ENCODE measurements at places on chromosomes 3 and 15.

DNA sequence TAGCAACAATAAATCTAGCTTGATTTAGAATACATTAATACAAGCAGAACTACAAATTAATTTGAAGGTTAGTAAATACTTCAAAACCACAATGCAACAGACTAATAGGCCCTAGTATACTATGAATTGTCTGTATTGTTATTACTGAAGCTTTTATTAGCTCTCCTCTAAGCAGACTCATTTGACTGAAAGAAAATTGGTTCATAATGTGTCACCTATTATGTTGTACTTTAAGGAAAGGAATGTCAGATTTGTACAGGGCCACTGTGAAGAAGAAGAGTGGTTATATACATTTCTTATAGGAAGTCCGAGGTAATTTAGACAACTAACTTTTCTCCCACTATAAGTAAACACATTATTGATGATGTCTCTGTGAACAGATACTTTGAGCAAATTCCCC, 954.5 kb downstream of the ZPLD1 start:
- DNase-seq = no peak

DNA sequence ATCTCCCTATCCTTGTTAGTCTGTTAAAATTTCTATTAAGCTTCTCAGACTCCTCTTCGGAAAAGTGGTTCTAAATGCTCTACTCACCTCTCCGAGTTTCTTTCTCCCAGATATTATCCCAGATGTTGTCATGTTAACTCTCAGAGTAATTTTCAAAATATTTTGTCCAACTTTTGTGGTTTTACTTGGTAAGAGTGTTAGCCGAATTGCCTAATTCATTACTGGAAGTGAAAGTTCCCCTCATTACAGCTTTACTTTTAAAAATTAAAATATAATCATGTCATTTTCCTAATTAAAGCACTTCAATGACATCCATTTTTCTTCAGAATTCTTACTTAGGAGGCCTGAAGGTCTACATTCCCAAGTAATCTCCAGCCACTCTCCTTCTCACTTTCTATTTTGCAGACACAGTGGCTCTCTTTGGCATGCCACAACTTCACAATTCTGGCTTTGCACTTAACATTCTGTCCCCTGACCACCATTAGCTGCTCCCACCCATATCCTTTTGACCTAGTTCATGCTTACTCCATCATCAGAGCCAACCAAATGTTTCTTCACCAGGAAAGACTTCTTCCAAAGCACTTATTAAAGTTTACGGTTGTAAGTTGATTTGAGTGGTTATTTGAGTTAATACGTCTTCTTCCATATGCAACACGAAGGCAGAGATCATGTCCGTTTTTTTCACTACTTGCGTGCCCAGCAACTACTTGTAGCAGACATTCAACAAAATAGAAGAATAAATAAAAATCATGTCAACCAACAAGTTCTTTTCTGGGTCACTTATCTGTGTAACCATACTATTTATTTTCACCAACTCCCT, 10.2 kb upstream of the TIPARP start:
- no peak for DNase-seq

- no peak for DNase-seq
Observed at GRCh38 chr3:160141485-160142185, 83.6 kb upstream of the C3orf80 start.

- DNase-seq = no peak
Observed at GRCh38 chr3:18580268-18580667, 155.1 kb upstream of the SATB1 start.

- no peak for DNase-seq
Observed at GRCh38 chr3:14133876-14134275, 9.0 kb downstream of the TMEM43 start.

GRCh38 chr3:154168998-154169795, 48.0 kb downstream of the ARHGEF26 start:
- no peak for DNase-seq

DNA sequence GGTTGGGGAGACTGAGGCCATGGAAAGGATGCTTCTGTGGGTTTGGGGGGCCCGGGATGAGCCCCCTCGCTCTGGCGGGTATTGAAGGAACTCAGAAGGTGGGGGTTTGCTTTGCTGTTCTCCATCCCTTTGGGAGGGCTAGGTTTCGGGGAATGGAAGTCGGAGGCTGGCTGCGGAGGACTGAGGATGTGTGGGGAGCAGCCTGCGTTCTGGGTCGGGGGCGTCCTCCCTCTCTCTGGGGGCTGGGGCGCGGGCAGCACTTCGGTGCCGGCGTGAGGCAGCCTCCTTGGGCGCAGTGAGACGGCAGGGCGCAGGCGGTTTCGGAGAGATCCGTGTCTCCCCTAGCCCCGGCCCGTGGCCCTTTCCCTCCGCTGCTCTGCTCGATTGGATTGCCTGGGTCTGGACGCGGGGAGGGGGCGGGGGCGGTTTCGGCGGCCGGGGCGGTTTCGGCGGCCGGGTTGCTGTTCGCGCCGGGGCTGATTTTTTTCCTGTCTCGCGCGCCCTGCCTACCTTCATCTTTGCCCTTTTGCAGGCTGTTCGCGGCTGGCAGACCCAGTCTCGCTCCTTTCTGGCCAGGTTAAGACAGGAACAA, 1.4 kb downstream of the PTPRG start:
- no peak for DNase-seq

GRCh38 chr3:154766765-154767503, 313.2 kb upstream of the MME start:
- no peak for DNase-seq

DNA sequence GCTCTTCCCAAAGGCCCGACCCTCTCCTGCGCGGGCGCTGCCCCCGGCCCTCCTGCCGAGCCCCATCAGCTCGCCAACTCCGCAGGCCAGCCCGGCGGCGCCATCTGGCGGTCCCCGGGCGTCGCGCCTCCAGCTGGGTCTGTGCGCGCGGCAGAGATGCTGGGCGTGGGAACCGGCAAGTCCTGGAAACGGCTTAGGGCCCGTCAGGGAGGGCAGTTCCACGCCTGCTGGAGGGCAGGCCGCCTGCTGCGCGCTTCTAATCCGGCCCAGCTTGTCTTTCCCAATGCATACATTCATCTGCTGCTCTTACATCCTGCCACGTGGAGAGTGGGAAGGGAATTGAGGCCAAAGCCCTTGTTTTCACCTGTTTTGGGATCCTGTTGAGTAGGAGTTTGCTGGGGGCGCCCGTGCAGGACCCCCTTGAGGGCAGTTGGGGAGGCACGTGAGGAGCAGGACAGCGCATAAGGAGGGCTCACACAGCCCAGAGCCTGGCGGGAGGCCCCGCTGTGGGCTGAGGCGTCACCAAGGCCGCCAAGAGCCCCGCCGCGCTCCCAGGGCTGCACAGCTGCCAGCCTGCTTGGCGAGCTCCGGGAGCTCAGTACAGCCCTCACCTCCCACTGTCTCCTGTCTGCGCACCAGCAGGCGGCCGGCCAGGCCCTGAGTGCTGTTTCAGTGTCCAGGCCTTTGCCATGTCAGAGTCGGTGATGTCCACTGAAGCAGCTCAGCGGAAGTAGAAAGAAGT, 165.6 kb downstream of the NSMCE3 start:
- peak; percentile 36 for DNase-seq

GRCh38 chr3:14485981-14486380, 54.2 kb downstream of the GRIP2 start:
- no peak for DNase-seq

GRCh38 chr3:169574531-169574930, 89.0 kb downstream of the MECOM start:
- no peak for DNase-seq

DNA sequence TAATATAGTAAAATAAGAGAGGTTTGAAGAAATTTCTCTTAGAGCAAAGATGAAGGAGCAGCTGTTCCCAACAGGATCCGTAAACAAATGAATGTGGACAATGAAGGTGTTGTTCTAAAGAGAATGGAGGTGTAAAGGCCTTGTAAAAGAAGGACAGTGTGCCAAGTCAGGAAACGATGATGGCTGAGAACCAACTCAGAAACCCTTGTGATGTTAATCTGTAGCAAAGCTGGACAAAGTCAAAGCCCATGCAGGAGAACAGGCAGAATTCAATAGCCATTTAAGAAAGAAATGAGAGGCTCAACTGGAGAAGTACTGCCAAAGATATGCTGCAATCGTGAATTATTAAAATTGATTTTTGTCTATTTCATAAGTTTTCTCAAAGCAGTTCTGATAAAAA, 192.2 kb downstream of the MBNL1 start:
- no peak for DNase-seq

DNA sequence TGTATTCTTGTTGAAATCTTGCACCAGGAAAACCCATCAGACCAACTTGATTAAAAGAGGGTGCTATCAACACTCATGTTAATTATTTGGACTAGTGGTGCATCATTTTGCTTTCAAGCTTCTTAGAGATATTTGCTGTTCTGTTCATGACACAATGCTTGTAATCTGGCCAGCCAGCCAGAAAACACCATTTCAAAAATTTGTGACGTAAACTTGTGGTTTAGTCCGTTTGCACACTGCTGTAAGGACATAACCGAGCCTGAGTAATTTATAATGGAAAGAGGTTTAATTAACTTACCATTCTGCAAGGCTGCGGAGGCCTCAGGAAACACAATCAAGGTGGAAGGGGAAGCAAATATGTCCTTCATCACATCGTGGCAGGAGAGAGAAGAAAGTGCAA, 374.3 kb upstream of the TGFBR2 start:
- DNase-seq = peak; percentile 84

- DNase-seq = no peak
Observed at GRCh38 chr3:41120460-41120859, 78.8 kb upstream of the CTNNB1 start.

DNA sequence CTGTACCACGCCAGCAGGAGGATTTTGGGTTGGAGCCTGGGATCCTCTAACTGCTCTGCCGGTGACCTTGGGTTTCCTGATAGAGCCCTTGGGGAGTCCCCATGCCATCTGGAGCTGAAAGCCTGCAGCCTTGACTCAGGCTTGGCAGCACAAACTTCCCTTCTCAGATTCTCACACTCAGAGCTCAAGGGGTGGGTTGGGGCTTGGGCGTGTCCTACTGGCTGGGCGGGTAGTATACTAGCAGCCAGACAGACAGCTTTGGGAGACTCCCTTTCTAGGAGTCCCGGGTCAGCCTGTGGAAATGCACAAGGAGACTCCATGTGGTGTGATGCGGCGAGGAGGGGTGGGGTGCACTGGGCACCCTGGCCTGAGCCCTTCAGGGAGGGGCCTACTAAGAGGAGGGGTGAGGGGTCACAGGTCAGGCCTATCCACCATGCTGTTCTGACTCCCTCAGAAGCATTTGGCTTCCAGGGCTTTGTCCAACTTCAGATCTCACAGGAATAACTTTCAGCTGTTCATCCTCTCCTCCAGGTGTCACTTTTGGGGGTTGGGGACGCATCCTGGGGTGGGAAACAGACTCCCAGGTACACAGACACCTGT, 21.6 kb upstream of the PLXNA1 start:
- peak; percentile 88 for DNase-seq

- DNase-seq = no peak
Observed at GRCh38 chr3:104556372-104557078, 810.2 kb upstream of the ALCAM start.

DNA sequence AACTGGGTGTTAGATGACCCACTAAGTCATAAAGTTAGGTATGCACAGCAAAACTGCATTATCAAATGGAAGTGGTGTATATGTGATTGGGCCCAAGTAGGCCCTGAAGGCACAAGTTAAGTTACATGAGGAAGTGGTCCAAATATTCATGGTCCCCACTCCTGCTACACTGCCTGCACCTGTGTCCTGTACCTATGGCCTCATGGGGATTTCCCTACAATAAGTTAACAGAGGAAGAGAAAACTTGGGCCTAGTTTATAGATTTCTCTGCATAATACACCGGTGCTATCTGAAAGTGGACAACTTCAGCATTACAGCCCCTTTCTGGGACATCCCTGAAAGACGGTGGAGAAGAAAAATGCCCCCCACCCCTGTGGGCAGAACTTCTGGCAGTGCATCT, 41.5 kb downstream of the STRIT1 start:
- DNase-seq = no peak

DNA sequence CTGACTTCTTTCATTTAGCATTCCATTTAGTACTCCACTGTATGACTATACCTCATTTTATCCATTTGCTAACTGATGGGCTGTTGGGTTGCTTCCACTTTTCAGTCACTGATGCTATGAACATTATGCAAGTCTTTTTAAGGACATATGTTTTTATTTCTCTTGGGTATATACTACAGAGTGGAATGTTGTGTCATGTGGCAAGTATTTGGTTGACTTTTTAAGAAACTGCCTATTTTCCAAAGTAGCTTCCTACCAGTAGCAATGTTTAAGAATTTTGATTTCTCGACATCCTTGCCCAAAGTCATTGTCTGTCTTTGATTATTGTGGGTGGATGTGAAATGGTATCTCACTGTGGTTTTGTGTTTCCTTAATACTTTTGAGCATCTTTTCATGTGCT, 110.1 kb upstream of the TPM1 start:
- peak; percentile 70 for DNase-seq

DNA sequence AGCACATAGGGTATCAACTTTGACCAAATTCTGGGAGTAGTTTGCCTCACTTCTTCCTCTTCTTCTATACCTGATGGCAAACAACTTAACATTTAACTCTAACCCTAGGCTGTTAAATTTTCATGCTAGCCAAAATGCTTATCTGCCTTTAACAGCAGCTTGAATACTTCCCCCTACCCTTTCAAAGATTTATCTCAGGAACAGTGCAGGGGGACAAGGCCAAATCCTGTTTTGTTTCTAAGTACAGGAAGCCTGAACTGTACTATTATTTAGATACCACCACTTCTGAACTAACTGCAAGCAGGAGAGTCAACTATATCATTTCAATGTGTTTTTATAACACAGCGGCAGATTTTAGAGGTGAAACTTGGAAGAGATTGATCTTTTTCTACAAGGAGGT, 104.0 kb upstream of the CNTN6 start:
- DNase-seq = no peak

DNA sequence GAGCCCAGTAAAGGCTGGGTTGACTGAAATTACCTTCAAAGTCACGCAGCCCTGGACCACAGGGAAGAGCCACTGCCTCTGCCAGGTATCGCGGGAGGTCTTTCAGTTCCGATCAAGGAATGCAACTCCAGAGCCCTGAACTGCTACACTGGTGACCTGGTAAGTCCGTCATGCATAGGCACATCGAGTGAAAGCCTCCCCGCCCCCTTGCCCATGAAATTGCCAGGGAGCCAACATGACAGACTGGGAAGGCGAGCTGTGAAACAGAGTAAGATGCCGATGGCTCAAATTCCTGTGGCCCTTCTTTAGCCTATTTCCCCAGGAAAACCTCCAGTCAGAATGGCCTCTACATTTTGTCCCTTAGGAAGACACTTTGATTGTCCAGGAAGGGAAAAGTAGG, 2.3 kb upstream of the GP5 start:
- no peak for DNase-seq

All from stromal cell of bone marrow (primary cell).